ENCODE measurements at places on chromosomes 16 and 17. TPM values are rescaled to one million over a fixed set of nuclear protein-coding genes. Genes with fewer than 3 reads are reported as not detected.

Gene SLC47A1
- 3.2 TPM for total RNA-seq

Gene HEXIM2
- 2.8 TPM for total RNA-seq

Gene MYH11
- not detected for total RNA-seq

Gene SCGB1C2
- not detected for total RNA-seq

Gene HOXB1
- total RNA-seq: not detected

Gene SECTM1
- total RNA-seq: 0.48 TPM

Measured in vein endothelial cell (primary cell).